ENCODE measurements at places on chromosomes 1 and 21.

DNA sequence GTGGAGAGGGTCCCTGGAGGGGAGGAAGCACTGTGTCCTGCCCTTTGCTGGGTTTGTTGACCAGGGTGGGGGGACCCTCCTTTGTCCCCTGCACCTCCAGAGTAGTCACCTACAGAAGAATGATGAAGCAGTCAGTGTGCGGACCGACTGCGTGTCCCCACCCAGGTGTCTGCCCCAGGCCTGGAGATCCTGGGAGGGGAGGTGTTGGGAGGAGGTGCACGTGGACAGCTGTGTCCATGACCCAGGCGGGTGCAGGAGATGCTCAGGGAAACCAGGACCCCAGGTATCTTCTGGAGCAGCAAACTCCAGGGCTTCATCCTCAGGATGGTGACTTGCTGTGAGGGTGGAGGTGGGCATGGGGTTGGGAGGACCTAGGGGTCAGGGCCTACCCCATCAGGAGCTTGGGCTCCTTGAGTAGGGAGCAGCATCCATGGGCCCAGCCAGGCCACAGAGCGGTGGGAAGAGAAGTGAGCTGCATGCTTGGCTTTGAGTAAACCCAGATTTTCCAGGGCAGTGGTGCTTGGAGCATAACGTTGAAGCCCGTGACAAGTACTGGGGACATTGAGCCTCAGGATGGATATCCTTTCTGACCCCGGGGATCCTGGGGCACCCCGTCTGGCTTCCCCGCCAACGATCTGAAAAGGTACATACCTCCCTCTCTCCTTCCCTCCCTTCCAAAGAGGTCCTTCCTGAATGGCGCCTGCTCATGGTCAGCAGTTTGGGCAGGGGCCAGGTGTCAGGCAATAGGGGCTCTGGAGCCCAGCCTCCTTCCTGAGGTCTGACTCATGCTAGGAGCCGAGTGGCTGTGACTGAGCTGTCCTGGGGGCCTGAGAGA lies 13.7 kb downstream of the ACTRT2 start:
- no peak for DNase-seq

DNA sequence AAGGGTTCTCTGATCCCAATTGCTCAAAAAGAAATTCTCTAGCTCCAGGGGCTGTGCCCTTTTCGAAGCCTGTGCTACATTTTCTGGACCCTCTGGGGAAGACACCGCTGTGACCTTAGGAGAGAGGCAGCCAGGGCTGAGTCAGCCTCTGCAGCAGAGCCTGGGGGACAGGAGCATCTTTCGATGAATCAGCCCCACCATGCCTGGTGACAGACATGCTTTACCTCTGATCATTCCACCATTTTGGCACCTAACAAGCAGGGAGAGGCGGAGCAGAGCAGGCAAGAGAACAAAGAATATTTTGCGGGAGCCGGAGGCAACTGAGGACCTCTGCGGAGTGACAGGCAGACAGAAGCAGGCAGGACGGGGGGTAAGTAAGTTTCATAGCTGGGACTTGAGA lies 84.9 kb downstream of the VWA5B1 start:
- DNase-seq, result peak; percentile 42

DNA sequence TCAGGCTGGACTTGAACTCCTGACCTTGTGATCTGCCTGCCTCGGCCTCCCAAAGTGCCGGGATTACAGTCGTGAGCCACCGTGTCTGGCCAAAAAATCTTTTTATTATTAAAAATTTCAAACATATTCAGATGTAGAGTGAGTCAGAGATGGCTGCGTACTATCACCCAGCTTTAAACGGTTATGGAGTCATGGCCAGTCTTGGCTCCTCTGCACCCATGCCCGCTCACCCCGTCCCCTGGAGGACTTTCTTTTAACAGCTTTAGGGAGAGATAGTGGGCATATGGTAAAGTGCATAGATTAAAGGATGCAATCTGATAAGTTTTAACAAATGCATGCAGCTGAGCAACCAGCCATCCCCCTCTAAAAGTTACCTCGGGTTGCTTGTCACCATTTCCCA lies 51.8 kb downstream of the TNFRSF8 start:
- DNase-seq, result no peak

GRCh38 chr21:17159697-17160096 lies 353.1 kb upstream of the CXADR start:
- DNase-seq, result no peak

DNA sequence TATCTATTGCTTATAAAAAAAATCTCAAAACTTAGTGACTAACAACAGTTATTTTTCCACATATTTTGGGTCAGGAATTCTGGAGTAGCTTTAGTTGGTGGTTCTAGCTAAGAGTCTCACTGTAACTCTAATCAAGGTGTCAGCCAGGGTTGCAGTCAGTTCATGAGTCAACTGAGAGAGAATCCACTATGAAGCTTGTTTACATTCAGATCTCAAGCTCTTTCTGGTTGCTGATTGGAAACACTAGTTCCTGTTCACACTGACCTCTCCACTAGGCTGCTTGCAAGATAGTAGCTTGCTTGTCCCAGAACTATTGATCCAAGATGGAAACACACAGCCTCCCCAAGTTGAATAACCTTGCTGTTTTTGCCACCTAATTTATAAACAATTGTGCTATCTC lies 1192.1 kb upstream of the B3GALT2 start:
- DNase-seq, result no peak

DNA sequence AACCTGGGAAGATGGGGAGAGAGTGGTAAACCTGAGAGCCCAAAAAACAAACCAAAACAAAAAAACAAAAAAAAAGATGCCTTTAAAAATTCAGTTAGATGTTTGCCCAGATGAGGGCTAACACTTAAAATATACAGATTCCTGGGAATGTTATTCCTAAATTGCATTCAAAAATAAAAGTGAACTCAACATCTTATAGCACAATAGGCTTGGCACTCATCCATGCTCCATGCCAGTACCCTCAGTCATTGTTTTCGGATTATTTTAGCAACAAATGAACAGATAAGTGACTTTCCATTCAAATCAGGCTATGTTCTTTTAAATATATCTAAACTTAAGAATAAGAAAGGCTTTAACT lies 3.7 kb downstream of the ATP1A1 start:
- no peak for DNase-seq

DNA sequence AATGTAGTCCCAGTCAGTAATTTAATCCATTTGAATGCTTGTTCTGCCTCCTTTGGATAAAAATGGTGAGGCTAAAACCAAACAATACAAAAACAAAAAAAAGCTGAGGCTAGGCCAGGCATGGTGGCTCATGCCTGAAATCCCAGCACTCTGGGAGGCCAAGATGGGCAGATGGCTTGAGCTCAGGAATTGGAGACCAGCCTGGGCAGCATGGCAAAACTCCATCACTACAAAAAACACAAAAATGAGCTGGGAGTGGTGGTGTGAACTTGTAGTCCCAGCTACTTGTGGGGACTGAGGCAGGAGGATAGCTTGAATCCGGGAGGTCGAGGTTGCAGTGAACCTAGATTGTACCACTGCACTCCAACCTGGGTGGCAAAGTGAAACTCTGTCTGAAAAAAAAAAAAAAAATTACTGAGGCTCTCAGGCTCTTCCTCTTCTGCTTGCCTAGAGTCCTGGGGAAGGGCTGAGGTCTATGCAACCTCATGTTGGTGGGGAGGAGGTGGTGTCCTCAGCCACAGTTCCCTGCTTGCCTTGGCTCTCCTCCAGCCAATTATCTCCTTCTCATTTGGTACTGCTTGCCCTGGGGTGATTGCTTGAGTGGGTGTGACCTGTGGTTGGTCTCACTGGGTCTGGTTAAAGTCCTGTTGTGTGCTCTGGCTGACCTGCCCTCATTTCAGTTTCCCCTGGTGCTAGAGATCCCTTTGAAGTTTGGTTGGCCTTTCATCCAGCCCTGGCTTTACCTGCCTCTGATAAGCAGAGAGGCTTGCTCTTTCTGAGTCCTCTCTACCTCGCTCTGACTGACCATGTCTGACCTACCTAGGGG lies 20.9 kb downstream of the S1PR1 start:
- DNase-seq, result no peak

DNA sequence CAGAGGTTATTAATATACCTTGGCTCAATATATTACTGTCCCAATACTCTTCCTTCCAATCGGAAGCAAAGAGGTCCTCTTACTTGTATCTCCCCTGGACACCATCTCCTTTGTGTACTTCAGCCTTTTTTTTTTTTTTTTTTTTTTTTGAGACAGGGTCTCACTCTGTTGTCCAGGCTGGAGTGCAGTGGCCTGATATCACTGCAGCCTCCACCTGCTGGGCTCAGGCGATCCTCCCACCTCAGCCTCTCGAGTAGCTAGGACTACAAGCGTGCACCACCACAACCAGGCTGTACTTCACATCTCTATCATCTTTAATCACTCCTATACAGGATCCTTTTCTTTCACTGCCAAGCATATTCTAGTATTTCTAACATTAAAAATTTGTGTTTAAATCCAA lies 2.8 kb upstream of the DARS2 start:
- no peak for DNase-seq

GRCh38 chr1:14500041-14500440 lies 98.4 kb upstream of the KAZN start:
- no peak for DNase-seq

GRCh38 chr1:172499636-172500141 lies 33.3 kb upstream of the SUCO start:
- peak; percentile 10 for DNase-seq

DNA sequence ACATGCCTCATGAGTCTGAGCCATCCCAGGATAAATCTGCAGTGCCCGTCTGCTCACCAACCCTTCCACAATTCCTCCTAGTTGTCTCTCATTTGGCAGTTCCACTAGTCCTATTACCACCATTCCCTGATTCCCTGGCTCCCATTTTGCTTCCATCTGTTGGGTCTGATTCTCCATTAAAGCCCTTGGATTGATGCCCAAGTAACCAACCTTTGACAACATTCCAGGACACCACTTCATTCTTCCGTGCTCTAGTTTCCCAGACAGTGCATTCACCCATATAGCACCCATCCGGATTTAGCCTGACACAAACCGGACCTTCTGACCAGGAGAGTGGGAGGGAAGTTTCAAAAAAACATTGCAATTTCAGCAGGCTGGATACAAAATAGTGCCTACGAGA lies 189.4 kb upstream of the PALMD start:
- DNase-seq, result peak; percentile 6

- no peak for DNase-seq
These were observed 28.4 kb upstream of the CD84 start for GRCh38 chr1:160607672-160608032.

- DNase-seq, result no peak
These were observed 49.9 kb upstream of the ITPKB start for GRCh38 chr1:226788965-226789364.

- no peak for DNase-seq
These were observed 13.6 kb downstream of the TTC39A start for GRCh38 chr1:51316846-51317120.

GRCh38 chr1:110224240-110224995 lies 14.3 kb downstream of the KCNC4 start:
- no peak for DNase-seq

GRCh38 chr21:15514073-15514946 lies 215.5 kb upstream of the USP25 start:
- no peak for DNase-seq

- no peak for DNase-seq
These were observed 171.7 kb upstream of the ST6GALNAC5 start for GRCh38 chr1:76695535-76695934.

DNA sequence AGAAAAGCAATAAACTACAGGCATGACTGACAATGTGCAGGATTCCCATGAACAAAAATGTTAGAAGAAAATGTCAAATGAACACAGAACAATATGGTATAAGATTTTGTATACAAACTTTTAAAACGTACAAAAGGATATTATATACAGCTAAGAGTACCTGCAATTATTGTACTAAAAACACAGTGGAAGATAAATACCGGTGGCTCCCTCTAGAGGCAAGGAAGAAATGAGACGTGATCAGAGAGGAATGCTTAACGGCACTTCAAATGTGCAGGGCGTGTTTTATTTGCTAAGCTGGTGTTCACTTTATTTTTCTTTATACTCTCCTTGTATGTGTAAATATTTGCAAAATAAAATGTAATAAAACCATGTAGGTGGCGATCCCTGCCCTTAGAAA lies 191.8 kb upstream of the SAMSN1 start:
- DNase-seq, result peak; percentile 12

GRCh38 chr1:67817319-67817718 lies 15.9 kb downstream of the GNG12 start:
- no peak for DNase-seq

DNA sequence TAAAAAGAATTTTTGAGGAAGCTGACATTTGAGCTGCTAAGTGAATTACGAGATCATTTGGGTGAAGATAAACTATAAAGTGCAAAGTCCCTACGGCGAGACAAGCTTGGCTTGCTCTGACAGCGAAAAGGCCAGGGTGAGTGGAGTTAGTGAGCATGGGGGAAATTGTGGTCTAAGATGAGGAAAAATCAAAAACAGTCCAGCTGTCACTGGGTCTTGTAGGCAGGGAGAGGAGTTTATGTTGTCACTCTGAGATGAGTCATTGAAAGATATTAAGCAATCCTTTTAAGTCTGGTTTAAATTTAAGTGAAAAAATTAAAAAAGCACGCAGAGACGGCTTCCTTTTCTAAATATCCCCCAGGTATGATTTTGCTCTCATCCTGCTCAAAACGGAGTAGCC lies 601.9 kb downstream of the MRPL39 start:
- DNase-seq, result peak; percentile 28

DNA sequence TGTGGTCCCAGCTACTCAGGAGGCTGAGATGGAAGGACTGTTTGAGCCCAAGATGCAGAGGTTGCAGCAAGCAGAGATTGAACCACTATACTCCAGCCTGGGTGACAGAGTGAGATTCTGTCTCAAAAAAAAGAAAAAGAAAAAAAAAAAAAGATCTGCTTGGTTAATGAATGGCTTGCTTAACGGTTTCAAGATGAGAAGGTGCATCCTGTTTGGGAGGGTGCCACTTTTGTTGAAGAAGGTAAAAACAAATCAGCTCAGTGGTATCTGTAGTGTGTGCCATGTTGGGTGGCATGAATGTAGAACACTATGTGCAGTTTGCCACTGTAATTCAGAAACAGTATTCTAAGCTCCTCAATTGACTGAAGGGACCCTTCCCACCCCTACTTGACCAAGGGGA lies 94.9 kb upstream of the ETV3 start:
- DNase-seq, result no peak

- DNase-seq, result no peak
These were observed 28.1 kb downstream of the TSHB start for GRCh38 chr1:115057661-115058254.

GRCh38 chr1:239814306-239814881 lies 277.3 kb upstream of the FMN2 start:
- peak; percentile 31 for DNase-seq

- DNase-seq, result no peak
These were observed 182.9 kb downstream of the OMA1 start for GRCh38 chr1:58363585-58363984.

- DNase-seq, result peak; percentile 95
These were observed 6.0 kb downstream of the TRNP1 start for GRCh38 chr1:26999440-26999987.

DNA sequence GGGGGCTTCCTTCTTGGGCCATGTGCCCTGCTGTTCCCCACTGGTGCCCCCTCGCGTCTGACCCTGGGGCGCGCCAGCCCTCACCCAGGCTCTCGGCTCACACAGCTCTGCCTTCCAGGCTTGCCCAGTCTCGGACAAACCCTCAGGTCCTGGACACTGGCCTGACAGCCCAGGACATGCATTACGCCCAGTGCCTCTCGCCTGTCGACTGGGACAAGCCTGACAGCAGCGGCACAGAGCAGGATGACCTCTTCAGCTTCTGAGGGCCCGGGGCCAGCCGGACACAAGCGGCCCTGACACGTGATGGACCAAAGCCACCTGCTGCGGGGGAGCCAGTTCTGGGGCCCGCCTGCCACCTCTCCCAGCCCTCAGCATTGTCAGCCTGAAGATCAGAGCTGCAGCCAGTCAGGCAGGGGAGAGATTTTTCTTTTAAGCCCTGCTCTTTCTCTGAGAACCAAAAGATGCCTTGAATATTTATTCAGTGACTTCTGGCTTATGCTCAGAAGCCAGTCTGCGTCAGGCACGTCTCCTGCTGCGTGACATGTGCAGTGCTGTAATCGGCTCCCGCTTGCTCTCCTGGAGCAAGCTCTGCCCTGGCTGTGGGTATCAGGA lies 23.4 kb downstream of the LDLRAP1 start:
- DNase-seq, result peak; percentile 50
